ENCODE measurements at places on chromosomes 4 and X. TPM values are rescaled to one million over a fixed set of nuclear protein-coding genes. Genes with fewer than 3 reads are reported as not detected.

PITX2 gene
- total RNA-seq, result not detected

GUCY1B1 gene
- total RNA-seq, result not detected

KDR gene
- total RNA-seq, result not detected

EGF gene
- 0.07 TPM for total RNA-seq

DNA sequence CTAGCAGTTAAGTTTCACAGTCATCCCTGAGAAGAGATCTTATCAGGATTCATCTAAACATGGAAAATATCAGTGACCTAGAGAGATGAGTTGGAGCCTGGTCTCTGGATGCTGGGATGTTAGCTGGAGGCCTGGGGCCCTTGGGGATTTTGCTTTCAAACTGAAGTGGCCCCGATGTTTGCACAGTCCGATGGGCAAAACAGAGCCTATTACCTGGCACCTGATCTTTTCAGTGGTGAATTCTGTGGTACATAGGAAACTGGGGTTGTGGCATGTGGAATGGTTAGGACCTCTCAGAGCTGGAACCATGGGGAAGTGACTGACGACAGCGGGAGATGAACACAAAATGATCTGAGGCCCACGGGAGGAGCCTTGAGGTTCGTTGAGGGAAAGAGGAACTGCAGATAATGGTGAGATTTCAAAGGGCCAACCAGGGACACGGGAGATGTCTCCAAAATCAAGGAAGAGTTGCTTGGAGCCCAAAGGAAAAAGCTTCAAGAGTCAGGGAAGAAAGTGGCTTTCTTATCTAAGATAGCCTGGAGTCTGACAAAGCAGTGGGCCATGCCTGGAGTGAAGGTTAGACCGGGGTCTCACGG lies 17.8 kb upstream of the TENM3 start:
- no peaks in the 10 kb centered on the region for H3K4me1 ChIP-seq
- no peaks in the 10 kb centered on the region for H3K36me3 ChIP-seq
- DNase-seq, result no peak
- H3K27ac ChIP-seq, result no peak overlapping the region
- H3K4me3 ChIP-seq, result no peak overlapping the region

DNA sequence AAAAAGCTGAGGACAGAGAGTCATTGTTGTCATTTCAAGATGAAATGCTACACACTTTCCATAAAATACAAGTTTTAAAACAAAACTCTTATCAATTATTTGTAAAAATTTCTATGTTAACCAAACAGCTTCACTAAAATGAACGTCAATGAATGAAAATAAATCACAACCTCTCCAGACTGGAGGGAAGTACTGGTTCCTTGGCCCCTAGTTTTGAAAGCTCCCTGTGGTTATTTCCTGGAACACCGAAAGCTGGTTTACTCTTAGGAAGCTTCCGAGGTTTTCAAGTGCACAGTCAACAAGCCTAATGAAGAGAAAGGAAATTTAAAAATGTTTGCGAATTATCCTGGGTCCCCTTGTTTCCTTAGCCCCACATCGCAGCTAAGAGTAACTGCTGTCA lies 191.1 kb upstream of the TTC29 start:
- H3K4me1 ChIP-seq, result no peaks in the 10 kb centered on the region
- no peak overlapping the region for H3K4me3 ChIP-seq
- H3K27ac ChIP-seq, result no peak overlapping the region
- no peaks in the 10 kb centered on the region for H3K36me3 ChIP-seq
- H3K27me3 ChIP-seq, result no peaks in the 10 kb centered on the region
- no peak for DNase-seq

DNA sequence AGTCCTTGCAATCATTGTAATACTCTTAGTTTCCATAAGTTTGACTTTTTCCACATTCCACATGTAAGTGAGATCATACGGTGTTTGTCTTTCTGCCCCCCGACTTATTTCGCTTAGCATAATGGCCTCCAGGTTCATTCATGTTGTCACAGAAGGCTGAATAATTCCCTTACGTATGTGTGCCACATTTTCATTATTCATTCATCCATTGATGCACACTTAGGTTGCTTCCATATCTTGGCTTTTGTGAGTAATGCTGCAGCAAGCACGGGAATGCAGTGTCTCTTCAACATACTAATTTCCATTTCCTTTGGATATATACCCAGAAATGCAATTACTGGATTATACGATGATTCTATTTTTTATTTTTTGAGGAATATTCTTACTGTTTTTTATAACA lies 22.0 kb upstream of the VEGFC start:
- no peaks in the 10 kb centered on the region for H3K27me3 ChIP-seq
- H3K36me3 ChIP-seq, result no peaks in the 10 kb centered on the region
- H3K27ac ChIP-seq, result no peak overlapping the region
- no peaks in the 10 kb centered on the region for H3K4me1 ChIP-seq

DNA sequence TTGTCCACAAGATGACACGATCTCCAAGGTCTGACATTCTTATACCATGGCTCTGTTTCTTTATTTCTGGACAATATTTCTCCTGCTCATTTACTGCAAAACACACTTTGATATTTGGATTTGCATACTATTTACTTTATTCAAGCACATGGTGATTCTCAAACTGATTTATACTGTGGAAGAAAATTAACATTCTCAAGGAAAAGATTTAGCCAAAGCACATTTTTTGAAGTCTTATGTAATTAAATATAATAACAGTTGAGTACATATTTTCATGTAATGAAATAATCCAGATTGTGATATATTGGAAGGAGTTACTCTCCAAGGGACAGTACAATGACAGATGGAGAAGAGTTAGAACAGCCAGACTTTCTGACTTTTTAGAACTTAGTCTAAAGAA lies 155.8 kb upstream of the CT83 start:
- no peak overlapping the region for H3K4me3 ChIP-seq
- H3K27me3 ChIP-seq, result no peaks in the 10 kb centered on the region
- H3K36me3 ChIP-seq, result no peaks in the 10 kb centered on the region
- no peaks in the 10 kb centered on the region for H3K4me1 ChIP-seq

DNA sequence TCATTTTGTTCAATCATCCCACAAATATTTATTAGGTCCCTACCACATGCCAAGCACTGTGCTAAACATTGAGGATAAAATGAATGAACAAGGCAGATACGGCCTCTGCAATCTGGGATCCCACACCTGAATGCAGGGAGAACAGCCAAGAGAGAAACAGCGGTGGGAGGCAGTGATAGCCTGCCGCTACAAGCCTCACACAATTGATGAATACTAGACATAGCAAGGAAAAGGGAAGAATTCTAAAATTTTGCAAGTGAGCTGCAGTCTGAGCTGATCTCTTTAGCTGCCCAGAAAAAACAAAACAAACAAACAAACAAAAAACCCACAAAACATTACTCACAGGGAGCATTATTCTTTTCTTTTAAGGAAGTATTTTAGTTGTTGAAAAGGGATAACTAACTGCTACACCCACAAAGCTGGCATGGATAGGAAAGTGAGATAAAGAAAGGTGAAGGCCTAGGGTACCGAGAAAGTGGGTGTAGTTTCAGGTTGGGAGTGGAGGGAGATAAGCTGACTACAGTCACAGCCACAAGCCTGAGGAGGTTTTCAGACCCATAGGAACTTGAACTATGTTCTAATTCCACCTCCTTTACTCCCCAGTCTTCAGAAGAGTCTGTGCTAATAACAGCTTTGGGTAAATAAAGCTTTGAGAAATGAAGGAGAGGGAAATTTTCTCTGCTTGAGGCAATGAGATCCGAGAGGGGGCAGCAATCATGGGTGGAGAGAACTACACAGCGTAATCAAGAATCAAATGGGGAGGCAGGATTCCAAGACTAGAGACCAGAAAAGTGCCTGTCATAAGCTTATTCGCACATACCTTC lies 85.4 kb downstream of the SH3RF1 start:
- DNase-seq, result no peak
- H3K4me3 ChIP-seq, result no peak overlapping the region
- H3K27me3 ChIP-seq, result no peaks in the 10 kb centered on the region
- H3K27ac ChIP-seq, result no peak overlapping the region
- peaks cover 20% of the 10 kb centered on the region for H3K4me1 ChIP-seq
- H3K36me3 ChIP-seq, result no peaks in the 10 kb centered on the region

DNA sequence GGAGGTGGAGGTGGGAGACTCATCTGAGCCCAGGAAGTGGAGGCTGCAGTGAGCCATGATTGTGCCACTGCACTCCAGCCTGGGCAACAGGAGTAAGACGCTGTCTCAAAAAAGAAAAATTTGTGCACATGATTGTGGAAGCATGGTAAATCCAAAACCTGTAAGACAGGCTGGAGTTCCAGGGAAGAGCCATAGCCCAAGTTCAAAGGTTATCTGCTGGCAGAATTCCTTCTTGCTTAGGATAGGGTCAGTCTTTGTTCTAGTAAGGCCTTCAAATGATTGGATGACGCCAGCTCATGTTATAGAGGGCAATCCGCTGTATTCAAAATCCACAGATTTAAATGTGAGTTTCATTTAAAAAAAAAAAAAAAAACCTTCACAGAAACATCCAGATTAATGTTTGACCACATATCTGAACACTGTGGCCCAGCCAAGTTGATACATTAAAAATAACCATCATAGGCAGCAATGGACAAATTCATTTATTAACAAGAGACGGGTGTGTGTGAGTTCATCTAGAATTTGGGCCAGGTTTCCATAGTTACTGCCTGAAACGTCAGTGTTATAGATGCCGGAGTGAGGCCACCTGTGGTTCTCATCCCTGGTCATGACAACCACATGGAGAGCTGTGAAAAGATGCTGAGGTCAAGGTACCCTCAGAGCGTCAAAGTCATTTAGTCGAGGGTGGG lies 35.2 kb upstream of the SLC2A9 start:
- no peaks in the 10 kb centered on the region for H3K27me3 ChIP-seq
- no peak overlapping the region for H3K27ac ChIP-seq
- no peaks in the 10 kb centered on the region for H3K36me3 ChIP-seq
- peak; percentile 57 for DNase-seq
- H3K4me3 ChIP-seq, result no peak overlapping the region

- H3K27ac ChIP-seq, result no peak overlapping the region
- H3K36me3 ChIP-seq, result peaks cover 2% of the 10 kb centered on the region
- no peak for DNase-seq
- H3K4me1 ChIP-seq, result peaks cover 76% of the 10 kb centered on the region
- no peaks in the 10 kb centered on the region for H3K27me3 ChIP-seq
- no peak overlapping the region for H3K4me3 ChIP-seq
These were observed 33.7 kb downstream of the METAP1 start for GRCh38 chr4:99029018-99029735.

- DNase-seq, result no peak
- no peak overlapping the region for H3K27ac ChIP-seq
- H3K36me3 ChIP-seq, result no peaks in the 10 kb centered on the region
- H3K27me3 ChIP-seq, result no peaks in the 10 kb centered on the region
- no peaks in the 10 kb centered on the region for H3K4me1 ChIP-seq
These were observed 319.4 kb downstream of the SH2D1A start for GRCh38 chrX:124665621-124666400.

DNA sequence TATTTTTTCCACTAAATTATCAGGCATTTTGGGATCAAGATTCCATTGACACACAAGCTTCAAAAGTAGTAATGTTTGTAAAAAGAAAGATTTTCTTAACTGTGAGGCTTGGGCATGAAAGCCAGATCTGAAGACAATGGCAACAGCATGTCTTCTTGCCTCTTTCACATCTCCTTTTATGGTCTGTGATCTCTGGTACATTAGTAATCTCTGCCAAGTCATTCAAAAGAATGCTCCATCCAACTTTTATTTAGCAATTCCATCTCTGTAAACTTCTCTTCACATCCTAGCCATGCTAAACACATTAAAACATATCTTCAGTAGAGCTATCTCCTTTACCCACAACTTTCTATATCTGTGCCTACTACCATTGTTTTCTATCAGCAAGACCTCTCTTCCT lies 465.4 kb downstream of the FAT4 start:
- H3K27ac ChIP-seq, result no peak overlapping the region
- H3K27me3 ChIP-seq, result no peaks in the 10 kb centered on the region
- H3K4me3 ChIP-seq, result no peak overlapping the region
- no peak for DNase-seq
- H3K4me1 ChIP-seq, result no peaks in the 10 kb centered on the region
- no peaks in the 10 kb centered on the region for H3K36me3 ChIP-seq
